SHP77 (cell line): ENCODE measurements at places on chromosomes 4 and X.

DNA sequence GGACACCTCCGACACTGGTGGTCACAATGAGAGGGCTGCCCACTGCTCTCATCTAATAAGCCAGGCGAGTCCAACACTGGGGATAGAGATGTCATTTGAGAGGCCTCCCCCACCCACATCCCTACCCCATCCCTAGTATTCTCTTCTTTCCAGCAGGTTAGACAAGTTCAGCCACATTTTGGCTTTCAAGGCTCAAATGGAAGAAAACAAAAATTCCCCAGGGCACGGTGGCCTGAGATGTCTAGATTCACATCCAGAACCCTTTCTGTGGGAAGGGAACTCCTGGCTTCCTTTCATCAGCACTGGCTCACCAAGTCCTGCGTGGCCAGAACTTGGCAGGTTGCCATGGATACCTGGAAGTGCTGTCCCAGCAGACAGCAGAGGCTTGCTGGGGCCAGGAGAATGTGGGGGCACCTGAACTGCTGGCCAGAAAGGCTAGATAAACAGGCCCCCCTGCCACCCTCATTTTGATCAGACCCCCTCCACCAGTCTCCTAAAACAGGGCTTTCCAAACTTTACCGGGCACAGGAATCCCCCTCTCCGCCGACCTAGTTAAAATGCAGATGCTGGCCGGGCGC is 1.3 kb upstream of the NYX start:
- no peak for DNase-seq

DNA sequence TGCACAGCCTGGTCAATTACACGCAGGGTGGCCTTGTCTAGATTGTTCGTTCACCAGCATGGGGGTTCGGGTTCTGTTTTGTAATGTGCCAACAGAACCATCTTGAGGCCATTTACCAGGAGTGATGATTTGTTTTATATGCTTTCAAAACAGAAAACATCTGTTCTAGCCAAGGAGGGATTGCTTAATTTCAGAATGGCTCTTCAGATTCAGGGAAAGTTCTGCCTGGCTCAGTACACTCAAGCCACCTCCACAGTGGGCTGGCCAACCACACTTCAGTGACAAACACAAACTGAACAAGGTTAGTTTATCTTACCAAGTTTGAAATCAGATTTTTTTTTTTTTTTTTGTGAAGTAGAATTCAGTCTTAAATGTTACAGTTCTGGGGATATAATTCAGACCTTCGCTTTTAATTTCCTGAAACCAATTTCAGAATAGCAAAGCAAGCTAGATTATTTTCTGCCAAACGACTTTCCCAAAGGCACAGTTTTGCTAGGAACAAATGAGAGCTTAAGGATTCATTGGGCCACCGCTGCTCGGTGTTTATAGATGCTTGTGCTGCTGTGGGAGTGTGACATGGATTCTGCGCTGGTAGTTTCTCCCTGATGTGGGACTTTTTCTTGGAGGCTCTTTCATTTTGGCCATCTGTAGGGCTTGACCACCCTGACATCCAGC is 23.4 kb downstream of the SMS start:
- DNase-seq, result no peak

GRCh38 chr4:14871676-14872430 is 130.4 kb upstream of the CPEB2 start:
- no peak for DNase-seq

- no peak for DNase-seq
Observed at GRCh38 chrX:99142745-99143144, 1267.3 kb downstream of the PCDH19 start.

GRCh38 chr4:137531986-137532868 is at the start of gene PCDH18:
TSS of gene PCDH18 (minus strand) at chr4:137532494. CDS start at chr4:137532088, 406 bp downstream.
- no peak for DNase-seq

GRCh38 chrX:17086317-17086716 is 139.9 kb downstream of the REPS2 start:
- no peak for DNase-seq

DNA sequence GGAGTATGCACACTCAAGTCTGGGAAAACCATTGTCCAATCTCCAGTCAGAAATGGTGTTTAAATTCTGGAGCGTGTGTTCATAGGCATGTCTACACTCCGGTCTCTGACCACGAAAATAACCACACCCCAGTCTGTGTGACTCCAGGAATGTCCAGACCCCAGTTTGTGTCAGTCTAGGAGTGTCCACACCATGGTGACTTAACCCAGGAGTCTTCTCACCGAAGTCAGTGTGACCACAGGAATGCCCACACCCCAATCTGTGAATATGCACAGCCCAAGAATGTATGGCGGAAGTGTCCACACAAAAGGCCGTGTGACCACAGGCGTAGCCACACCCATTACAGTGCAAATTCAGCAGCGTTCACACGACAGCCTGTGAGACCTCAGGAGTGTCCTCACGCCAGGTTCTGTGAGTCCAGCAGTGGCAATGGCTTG is 11.4 kb downstream of the FTSJ1 start:
- no peak for DNase-seq

- no peak for DNase-seq
Observed at GRCh38 chr4:168878623-168879022, 131.4 kb downstream of the CBR4 start.

GRCh38 chr4:82744284-82744968 is 54.2 kb downstream of the SCD5 start:
- DNase-seq, result no peak

- no peak for DNase-seq
Observed at GRCh38 chr4:169042608-169043007, 32.6 kb upstream of the CBR4 start.

DNA sequence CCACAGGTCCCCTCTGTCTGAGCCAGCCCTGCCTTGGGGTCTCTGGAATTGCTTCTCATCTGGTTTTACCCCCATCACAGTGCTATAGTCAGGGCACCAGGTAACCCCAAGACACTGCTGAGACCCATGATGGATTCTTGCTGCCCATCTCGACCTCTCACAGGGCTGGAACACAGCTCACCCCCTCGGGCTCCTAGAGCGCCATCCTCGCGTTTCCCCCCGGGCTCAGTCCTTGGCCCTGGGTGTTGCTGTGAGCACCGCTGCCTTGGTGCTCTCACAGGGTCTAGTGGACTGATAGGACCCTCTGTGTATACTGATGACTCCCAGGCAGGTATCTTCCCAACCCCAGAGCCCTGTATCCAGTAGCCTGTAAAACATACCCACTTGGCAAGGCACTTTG is 8.8 kb downstream of the MAEA start:
- DNase-seq, result no peak

GRCh38 chr4:183897193-183897592 is 7.9 kb upstream of the STOX2 start:
- no peak for DNase-seq

DNA sequence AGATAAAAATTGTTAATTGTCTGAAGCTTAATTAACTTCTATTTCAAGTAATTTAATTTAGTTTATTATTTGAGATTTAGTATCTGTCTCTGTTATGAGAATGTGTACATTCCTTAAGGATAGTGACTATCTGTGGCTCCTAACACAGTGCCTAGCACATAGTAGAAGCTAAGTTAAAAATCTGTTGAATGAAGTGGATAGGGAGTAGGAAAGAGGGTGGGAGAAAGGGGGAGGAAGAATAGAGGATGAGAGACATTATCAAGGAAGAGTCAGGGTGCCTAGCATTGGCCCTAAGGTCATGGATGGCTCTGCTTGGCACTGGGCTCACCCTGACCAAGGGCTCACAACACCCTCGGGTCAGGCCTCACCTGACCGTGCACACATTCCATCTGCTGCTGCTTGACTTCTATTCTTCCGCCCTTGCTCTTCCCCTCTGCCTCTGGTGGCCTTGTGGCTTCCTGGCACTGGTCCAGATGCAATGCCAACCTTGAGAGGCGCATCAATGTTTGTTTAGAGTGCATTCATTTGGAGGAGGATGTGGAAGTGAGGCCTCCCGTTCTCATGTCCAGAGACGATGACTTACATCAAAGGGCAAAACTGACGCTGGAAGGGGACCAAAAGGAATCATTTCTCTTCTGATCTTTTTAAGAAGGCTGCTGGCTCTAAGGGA is 42.3 kb downstream of the TRIM2 start:
- peak; percentile 31 for DNase-seq

DNA sequence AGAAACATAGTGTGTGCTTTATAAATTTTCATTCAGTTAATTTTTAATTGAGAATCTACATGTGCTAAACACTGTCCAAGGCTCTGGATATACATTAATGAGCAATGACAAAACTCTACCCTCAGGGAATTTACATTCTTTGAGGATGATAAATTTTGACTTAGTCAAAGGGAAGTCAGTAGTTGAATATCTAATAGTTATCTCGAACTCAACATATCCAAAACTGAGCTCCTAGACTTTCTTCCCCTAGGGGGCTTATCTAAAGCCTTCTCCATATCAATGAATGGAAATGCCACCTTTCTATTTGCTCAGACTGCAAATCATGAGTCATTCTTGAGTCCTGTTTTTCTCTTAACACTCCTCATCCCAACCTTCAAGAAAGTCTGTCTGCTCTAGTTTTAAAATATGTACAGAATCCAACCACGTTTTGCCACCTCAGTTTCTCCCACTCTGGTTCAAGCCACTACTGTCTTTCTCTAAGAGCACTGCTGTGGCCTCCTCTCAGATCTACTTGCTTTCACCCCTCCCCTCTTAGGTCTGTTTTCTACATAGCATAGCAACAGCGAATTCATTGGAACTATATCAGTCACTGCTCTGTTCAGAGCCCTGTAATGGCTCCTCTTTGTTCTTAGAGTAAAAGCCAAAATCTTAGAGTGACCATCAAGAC is 9.5 kb downstream of the PARM1 start:
- DNase-seq, result no peak

DNA sequence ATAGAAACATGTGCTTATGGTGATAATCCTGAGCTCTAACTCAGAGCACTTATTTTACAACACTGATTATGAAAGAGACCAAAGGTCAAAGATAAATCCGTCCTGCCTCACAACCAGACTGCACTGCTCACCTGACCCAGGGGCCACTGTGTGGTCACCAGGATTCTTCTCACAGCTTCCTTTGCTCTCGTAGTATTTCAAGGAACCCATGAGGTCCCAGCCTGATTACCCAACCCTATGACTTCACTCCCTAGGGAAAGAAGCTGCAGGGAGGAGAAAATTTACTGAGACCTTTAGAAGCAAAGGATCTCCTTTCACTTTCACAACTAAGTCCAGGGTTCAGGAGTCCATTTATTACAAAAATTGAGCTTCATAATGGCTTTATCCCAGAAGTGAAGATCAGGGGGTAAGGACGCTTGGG is 9.6 kb downstream of the SLC25A5 start:
- DNase-seq, result no peak

- DNase-seq, result no peak
Observed at GRCh38 chr4:39324897-39325613, 41.1 kb downstream of the RFC1 start.

DNA sequence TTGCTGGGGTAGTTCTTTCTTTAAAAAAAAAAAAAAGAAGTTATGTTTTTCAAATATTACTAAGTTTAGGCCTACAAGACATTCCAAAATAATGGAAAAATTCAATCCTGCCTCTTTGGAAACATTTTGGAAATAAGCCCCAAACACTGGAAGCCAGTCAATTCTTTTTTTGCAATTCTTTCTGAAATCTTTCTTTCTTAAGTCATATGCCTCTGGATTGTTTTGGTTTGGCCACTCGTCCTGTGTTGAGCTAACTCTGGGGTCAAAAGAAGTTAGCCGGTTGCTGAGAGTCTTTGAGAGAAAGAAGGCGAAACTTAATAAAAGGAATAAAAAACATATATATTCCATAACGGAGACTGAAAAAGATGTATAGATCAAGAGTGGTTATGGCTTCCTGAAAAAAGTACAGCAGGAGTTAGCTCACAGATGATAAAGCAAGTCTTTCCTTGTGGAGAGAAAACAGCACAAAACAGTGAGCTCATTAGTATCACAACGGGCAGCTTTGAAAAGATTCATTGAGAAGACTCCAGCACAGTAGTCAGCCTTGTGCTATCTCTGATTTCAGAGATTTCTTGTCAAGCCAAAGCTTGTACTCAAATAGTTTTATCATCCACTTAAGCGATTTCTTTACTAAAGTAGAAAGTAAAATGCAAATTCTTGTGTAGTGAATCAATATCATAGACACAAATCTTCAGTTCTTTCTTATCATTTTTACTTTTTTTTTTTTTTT is 64.8 kb downstream of the PLS3 start:
- no peak for DNase-seq

DNA sequence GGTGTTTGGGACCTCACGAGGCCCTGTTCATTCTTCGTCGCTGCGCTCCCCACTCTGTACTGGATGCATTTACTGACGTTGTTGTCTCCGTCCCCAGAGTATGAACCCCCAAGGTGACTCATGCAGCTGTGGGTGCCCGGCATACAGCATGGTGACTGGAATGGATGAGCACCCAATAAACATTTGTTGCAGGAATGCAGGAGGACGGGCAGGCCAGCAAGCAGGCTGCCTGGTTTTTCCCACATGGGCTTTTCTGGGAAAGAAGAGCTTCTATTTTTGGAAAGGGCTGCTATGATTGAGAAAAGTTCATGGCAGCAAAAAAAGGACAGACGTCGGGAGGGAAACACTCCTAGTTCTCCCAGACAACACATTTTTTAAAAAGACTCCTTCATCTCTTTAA is 893 bp upstream of the SOD3 start:
- no peak for DNase-seq

DNA sequence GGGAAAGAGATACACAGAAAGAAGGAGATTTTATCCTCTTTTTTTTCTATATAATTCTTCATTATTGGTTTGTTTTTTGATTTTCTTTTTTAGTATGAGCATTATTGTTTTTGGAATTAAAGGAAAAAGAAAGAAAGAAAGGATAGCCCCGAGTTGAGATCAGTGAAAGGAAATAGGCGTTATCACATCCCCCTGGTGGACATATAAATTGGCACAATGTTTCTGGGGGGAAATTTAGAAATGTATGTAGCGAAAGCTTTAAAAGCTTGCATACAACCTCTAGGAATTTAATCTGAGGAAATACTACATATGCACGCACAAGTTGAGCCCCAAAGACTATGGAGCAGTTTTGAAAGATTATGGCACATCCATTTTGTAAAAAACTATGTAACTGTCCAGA is 226.3 kb upstream of the LDB2 start:
- no peak for DNase-seq

- DNase-seq, result no peak
Observed at GRCh38 chrX:111649638-111650037, 31.3 kb upstream of the ALG13 start.

- no peak for DNase-seq
Observed at GRCh38 chrX:130267956-130268448, 697 bp downstream of the ZNF280C start.

GRCh38 chrX:42973321-42973720 is 195.4 kb upstream of the PPP1R2C start:
- no peak for DNase-seq

GRCh38 chr4:156941940-156942548 is 29.6 kb downstream of the PDGFC start:
- peak; percentile 81 for DNase-seq

- no peak for DNase-seq
Observed at GRCh38 chr4:55416176-55416575, 20.4 kb downstream of the TMEM165 start.

DNA sequence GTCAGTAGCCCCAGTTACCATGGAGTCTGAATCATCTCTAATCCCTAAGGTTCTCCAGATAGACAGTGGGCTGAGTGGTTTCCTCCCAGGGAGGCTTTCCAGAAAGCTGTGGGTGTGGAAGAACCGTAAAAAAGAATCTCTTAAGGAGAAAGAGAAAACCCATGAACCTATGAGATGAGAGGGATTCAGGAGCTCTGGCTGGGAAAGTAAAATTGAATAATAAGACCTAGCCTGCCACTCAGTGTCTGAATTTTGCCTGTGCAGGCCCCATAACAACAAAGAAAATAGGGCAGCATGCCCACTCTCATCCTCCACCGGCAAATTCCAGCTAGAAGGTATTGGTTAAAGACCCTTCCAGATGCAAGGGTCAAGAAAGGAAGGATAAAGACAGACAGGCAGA is 16.9 kb downstream of the AWAT2 start:
- no peak for DNase-seq
